ENCODE measurements at places on chromosomes 2 and 18. TPM values are rescaled to one million over a fixed set of nuclear protein-coding genes. Genes with fewer than 3 reads are reported as not detected.

Gene NEMP2
- total RNA-seq = 2.5 TPM

Gene TNFAIP6
- total RNA-seq = 0.28 TPM

Gene SERPINB2
- not detected for total RNA-seq

Gene CHAC2
- 12.1 TPM for total RNA-seq

Gene SCTR
- total RNA-seq = not detected

Gene ZBTB7C
- total RNA-seq = 0.38 TPM

Gene MRO
- total RNA-seq = 1.7 TPM

- no peak for DNase-seq
These were observed 350.3 kb upstream of the HS6ST1 start for GRCh38 chr2:128668946-128669345.

DNA sequence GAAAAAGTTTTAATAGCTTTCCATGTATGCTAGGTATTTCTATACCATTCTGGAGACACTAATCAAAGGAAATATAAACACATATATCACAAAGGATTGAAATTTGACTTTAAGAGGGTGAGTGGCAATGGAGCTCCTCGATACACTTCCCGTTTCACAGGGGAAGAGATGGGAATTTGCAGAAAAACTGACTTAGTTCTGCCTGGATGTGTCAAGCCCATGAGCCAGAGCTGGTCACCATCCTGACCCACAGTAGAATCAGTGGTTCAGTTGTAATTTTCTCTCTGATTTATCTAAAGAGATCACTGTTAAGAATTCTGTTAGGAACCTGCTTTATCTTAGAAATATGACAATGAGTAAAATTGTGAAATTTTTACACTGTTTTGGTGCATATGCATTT, 34.2 kb downstream of the PLCL1 start:
- DNase-seq = no peak

- no peak for DNase-seq
These were observed 141.9 kb downstream of the LYPD6B start for GRCh38 chr2:149180226-149180875.

- DNase-seq = no peak
These were observed 7.4 kb upstream of the VRK2 start for GRCh38 chr2:58039170-58039611.

DNA sequence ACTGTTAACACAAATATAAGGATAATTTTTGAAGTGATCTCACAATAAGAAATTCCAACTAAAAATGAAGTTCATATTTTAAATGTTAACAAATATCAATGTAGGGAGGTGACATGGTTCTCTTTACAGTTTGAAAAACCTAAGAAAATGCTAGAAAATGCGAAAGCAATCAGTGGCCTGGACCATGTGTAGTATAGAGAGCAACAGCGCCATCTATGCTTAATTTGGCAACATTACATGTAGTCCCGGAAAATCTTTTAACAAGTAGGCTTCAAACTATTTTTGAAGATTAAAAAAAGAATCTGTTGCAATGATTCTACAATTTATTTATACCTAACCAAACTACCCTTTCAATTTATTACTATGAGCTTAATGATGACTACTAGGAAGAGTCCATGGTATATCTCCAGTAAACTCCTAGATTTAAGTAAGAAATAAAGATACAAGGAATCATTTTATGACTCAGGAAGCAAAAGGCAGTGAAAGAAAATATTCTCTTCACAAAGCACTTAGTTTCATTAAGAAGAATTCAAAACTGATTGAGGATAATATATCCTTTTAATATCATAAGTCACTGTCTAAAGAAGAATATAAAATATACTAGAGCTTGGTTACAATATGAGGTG, 33.3 kb downstream of the NDUFA10 start:
- peak; percentile 62 for DNase-seq

GRCh38 chr2:191676790-191677645, 918 bp upstream of the NABP1 start:
- no peak for DNase-seq

- no peak for DNase-seq
These were observed 36.7 kb upstream of the ASXL3 start for GRCh38 chr18:33541316-33541715.

DNA sequence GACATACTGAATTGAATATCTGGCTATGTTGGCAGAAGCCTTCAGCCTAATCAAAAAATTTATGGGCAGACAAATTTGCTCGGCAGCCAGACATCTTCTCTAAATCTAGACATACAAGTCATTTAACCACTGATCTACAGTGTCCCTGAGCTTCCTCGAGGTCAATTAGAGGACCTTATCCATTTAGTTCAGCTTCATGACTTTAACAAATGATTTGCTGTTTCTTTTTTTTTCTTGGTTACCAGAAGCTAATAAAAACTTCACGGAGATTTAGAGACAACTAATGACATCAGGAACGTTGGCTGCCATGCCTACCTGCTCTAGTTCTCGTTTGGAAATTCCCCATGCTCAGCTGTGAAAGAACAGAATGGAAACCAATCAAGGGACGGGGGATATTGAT, 223.8 kb downstream of the BCL2 start:
- no peak for DNase-seq

- no peak for DNase-seq
These were observed 42.7 kb upstream of the POLE4 start for GRCh38 chr2:74915743-74916142.

- DNase-seq = no peak
These were observed 16.2 kb upstream of the RAB1A start for GRCh38 chr2:65146078-65146477.

Measured in H7 (cell line).